AG20443 (cell line): ENCODE measurements at places on chromosomes 4 and X.

DNA sequence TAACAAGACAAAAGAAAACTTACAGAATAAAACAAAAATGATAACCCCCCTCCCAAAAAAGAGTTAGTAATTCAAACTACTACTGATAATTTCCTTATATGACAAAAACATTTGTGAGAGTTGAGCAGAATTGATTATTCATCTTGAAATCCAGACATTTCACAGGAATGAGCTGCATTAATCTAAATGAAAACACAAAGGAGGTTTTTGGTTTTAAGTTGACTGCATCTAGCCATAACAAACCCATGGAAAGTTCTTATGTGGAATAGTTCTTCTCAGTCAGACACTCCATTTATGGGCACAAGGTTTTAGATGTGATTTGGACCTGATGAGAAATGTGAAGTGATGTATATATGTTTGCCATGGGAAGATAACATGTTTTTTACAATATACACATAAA is 95.4 kb downstream of the VCX2 start:
- DNase-seq: no peak

GRCh38 chr4:137531986-137532868 is at the start of gene PCDH18:
Gene PCDH18 (minus strand): TSS chr4:137532494. CDS start chr4:137532088, 406 bp downstream.
- DNase-seq: peak; percentile 86

DNA sequence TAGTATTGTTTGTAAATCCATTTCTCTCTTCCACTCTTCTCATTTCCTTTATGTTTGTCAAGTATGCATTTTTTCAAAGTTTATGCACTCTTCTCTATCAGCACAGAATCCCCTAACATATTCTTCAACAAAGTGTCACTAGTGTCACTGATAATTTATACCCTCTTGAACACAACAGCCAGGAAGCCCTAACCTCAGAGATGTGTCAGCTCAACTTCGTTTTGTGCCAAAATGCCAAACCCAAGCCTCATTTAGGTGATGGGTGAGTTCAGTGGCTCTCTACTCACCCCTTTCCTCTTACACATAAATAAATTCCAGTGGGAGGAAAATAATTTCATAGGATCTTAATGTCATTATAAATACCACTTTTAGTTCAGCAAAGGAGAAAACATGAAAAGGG is 22.4 kb upstream of the P2RY10 start:
- DNase-seq: no peak

GRCh38 chrX:39491548-39492297 is 606.0 kb downstream of the BCOR start:
- DNase-seq: no peak

DNA sequence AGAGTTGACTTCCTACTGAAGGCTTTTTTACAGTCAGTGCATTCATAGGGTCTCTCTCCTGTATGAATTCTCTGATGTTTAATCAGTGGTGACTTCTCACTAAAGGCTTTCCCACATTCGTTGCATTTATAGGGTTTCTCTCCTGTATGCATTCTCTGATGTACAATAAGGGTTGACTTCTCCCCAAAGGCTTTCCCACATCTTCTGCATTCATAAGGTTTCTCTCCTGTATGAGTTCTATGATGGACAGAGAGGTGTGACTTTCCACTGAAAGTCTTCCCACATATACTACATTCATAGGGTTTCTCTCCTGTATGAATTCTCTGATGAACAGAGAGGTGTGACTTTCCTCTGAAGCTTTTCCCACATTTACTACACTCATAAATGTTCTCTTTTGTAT is 45.2 kb downstream of the ZNF674 start:
- DNase-seq: no peak

- no peak for DNase-seq
Measured at GRCh38 chrX:68355629-68355920, 77.7 kb downstream of the OPHN1 start.

DNA sequence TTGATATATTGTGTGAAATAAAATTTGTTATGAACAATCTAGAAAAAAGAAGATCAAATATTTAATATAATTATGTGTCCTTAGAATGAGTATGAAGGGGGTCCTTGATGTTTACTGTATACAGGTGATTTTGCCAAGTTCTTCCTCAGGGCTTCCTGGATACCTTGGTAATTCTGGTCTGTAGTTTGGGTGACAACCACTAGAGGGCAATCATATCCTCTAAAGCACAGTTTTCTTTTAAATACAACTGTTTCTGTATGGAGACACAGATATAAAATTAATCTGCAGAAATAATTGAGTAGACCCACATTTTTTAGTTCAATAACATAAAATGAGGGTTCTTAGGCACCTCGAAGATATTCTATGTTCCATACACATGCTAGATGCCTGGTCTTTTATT is 157.7 kb downstream of the SPANXN1 start:
- peak; percentile 7 for DNase-seq

DNA sequence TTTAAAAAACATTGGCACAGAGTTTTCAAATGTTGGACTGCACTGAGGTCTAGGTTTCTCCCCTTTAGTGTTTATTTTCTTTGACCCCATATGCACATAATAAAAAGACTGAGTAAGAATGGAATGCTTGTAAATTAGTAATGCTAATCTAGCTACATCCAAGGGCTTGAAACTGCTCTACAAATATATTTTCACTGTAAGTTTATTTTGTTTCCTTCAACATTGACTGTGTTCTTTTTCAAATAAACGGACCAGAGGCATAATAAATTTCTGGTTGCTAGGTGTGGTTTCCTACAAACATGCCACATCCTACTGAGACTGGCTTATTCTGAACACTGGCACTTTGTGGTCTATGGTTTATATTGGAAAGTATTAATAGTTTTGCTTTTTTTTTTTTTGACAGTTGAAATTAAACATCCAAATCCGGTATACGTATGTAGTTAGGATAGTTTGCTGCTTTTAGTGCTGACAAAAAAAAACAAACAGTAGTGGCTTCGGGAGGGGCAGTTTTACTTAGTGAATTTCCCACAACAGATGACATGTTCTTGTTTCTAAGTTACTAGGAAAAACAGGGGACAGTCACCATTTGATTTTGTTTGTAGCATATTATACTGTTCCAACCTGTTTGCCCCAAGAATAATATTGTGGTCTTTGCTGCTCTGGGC is 13.2 kb downstream of the CA5B start:
- peak; percentile 38 for DNase-seq

GRCh38 chr4:148170408-148171365 is 271.5 kb downstream of the NR3C2 start:
- DNase-seq: no peak

GRCh38 chr4:128512767-128513322 is 225.2 kb upstream of the PGRMC2 start:
- DNase-seq: no peak

- no peak for DNase-seq
Measured at GRCh38 chr4:74397748-74398426, 32.9 kb downstream of the EREG start.

DNA sequence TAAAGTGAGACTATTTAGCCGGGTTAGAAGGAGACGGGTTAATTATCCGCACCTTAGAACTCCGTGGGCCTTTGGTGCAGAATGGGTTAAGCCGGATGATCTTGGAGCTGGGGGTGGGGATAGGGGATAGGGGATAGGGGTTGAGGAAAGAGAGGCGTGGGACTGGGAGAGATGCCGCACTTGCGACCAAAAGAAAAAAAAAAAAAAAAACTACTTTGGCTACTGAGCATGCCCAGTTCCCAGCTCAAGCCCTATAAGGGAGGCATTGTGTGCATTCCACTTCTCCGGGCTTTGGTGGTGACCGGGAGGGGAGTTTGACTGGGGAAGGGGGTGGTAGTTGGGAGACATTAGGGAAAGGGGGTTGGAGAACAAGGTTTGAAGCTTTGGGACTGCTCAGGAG is at the start of gene SLITRK4:
TSS of gene SLITRK4 (minus strand) at position 187 of the 400 bp plus-strand sequence. CDS start 4,993 bp downstream, outside the sequence.
- no peak for DNase-seq

- no peak for DNase-seq
Measured at GRCh38 chr4:140312100-140312499, 61.3 kb upstream of the SCOC start.

GRCh38 chr4:123396307-123397143 is at the start of gene SPRY1:
Gene SPRY1 (plus strand): TSS chr4:123396795. CDS start chr4:123401592, 4,797 bp downstream.
- peak; percentile 46 for DNase-seq
